ENCODE measurements at places on chromosomes 11 and 22.

DNA sequence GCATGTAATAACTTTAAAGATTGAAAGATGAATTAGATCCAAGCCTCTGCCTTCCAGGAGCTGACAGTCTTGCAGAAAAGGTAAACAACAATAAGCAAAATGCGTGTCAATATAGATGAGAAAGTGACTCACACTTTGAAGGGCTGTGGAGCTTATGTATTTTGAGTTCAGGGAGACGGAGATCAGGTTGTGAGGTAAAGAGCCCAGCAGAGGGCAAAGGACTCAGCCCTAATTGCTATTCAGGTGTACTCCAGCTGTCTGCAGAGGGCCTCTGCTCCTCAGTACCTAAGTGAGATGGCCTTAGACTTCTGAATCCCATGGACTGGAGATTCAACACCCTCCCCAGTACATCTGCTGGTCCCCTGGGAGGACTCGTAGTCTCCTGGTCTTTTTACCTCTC, 22.9 kb upstream of the CTR9 start:
- no peak for DNase-seq

GRCh38 chr22:37062376-37062675, 10.8 kb downstream of the KCTD17 start:
- DNase-seq = no peak

DNA sequence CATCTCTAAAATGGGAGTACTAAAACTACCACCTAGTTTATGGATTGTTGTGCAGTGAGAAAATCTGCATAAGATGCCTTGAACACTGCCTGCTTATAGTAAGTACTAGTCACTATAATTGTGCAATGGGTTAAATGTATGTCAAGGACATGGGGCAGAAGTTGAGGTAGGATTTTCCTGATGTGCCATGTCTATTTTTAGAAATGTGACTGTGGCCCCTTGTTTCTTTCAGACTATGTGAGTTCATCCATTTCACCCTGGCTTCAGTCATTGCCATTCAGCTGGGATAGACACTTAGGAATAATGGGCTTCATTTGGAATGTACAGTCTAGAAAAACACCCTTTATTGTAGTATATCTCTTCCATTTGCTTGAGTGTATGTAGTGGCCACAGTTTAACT, 51.4 kb downstream of the BDNF start:
- no peak for DNase-seq

GRCh38 chr22:33515795-33516194, 404.5 kb downstream of the LARGE1 start:
- no peak for DNase-seq

DNA sequence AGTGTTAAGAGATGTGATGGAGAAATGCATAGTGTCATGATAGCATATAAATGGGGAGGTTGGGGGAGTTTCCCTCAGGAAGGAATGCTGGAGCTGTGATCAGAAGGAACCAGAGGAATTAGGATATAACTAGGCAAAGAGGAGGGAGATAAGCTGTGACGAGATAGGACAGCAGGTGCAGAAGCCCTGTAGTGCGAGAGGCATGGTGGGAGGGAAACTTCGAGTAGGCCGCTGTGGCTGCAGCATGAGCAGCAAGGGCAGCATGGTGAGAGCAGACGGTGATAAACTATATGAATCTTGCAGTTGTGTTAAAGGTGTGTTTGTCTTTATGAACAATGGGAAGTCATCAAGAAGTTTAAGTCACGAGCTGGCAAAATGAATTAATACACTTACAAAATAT, 109.9 kb downstream of the EMSY start:
- DNase-seq = no peak

GRCh38 chr22:19656541-19657251, 57.6 kb upstream of the SEPTIN5 start:
- DNase-seq = no peak

DNA sequence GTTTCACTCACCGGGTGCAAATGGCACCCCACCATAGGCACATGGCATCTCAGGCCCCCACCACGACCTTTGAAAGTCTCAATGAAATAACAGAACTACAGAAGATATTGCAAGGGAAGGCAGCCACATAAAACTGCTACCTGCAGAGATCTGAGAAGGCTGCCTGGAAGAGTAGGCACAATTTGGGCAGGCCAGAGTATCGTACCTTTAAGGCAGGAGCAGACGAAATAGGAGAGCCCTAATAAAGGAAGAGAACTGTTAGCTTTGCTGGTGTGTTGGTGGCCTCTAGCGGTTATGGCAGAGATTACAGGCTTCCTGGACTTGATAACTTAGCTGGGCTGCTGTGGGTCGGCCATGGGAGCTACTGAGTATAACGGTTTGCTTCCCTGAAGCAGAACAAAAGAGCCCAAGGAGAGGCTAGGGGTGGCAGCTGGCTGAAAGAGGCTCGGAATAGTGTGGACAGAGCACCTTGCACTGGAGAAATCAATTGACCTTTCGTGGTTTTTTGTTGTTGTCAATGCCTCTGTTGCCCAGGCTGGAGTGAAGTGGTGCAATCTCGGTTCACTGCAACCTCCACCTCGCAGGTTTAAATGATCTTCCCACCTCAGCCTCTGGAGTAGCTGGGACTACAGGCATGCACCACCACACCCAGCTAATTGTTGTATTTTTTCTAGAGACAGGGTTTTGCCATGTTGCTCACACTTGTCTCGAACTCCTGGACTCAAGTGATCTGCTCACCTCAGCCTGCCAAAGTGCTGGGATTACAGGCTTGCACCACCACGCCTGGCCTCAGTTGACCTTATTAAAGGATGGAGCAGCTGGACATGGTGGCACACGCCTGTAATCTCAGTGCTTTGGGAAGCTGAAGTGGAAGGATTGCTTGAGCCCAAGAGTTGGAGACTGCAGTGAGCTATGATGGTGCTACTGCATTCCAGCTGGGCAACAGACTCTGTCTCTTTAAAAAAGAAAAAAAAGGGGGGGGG, 4.8 kb downstream of the SDF2L1 start:
- DNase-seq = peak; percentile 89

DNA sequence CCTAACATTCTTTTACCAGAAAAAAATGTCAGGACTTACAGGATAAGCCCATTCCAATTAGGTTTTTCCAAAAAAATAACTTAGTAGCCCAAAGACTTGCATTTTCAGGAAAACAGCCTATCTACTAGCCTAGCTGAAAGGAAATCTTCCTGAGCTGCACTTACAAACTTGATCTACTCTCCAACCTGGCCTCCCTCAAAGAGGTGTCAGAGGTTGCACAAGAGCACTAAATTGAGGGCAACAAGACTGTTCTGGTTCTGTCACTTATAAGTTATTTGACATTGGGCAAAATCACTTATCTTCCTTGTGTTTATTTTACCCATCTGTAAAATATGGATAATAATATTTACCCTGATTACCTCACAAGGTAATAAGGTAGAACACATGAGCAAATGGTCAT, 7.9 kb upstream of the SOX6 start:
- no peak for DNase-seq

DNA sequence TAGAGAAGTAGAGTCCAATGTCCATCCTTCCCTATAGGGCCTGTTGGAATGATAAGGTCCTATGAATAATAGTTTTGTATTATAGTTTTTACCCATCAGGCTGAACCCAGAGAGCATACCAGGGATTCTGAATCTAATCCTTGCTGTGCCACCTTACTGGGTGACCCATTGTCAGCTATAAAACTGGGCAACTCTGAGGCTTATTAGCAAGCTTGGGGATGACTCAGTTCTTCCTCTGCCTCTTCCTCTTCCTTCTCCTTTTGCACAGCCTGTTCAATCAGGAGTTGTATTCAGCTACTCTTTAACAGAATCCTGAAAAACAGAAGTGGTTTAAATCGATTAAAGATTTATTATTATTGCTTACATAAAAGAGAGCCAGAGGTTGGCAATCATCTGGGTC, 8.9 kb downstream of the HEPHL1 start:
- no peak for DNase-seq

DNA sequence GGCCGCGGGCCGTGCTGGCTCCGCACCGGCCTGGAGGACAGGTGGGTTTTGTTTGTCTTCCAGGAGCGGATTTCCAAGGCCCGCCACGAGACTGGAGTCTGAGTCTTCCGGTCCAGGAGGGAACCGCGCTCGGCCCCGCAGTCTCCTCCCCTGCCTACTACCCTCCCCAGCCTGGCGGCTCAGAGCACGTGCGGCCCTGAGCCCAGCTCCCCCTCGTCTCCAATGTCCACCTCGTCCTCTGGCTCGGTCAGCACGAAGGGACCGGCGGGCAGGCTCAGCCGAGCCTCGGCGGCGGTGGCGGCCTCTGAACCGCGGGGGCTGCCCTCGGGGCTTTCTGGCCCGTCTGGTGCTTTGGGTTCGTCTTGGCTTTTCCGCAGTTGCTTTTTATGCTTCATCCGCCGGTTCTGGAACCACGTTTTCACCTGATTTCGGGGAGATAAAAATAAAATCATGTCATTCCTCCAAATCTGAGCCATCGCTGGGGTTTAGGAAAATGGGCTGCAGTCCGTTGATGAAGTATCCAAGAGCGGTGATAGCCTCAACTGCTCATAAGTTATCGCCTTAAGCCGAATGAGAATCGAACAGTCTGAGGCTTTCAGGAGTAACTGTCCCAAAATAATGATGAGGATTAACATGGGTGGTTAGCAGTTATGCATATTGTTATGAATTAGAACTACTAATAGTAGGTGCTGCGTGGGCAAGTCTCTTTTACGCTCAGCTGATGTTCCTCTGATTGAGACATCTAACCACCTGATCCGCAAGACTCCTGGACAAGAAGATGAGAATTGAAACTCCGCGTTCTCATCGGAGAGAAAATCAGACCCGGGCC, 4.0 kb downstream of the BSX start:
- no peak for DNase-seq

GRCh38 chr22:50192436-50193204, 6.9 kb downstream of the TRABD start:
- DNase-seq = no peak

DNA sequence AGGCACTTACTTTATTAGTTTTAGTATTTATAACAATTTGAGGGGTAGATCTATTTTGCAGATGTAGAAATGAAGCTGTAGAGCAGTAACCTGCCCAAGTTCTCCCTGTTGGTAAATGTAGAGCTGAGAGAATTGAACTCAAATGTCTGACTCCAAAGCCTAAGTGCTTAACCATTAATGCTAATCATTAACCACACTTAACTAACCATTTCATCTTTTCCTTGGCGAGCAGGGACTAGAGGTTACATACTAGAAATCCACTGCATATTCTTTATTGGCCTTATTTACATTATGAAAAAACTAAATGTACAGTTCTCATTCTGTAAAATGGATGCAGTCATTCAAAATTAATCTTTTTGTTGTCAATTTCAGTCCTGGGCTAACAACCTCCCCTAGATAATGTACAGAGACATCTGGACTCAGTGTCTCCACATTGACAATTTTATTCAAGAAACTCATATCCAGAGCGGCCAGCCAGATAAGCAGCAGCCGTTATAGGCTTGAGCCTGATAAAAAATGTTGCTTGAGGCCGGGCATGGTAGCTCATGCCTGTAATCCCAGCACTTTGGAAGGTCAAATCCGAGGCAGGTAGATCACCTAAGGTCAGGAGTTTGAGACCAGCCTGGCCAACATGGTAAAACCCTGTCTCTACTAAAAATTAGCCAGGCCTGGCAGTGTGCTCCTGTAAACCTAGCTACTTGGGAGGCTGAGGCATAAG, 76.7 kb upstream of the PICALM start:
- no peak for DNase-seq

DNA sequence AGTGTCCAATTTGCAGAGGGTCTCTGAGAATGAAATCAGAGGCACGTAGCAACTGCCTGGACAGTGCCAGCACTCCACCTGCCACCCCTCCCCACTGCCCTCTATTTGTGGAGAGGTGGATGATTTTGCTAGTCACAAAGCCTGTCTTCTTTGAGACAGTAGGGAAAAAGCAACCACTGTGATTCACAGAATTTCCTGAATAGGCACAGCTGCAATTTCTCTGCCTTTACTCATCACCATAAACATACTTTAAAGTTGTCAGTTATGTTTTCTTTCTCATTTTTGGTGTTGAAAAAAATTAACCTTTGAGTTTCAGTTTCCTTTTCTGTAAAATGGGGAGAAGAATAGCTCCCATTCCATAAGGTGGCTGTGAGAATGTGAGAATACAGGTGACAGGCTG, 134.3 kb downstream of the TEAD1 start:
- no peak for DNase-seq

- no peak for DNase-seq
Observed at GRCh38 chr22:26852176-26852575, 194.8 kb downstream of the MIAT start.

DNA sequence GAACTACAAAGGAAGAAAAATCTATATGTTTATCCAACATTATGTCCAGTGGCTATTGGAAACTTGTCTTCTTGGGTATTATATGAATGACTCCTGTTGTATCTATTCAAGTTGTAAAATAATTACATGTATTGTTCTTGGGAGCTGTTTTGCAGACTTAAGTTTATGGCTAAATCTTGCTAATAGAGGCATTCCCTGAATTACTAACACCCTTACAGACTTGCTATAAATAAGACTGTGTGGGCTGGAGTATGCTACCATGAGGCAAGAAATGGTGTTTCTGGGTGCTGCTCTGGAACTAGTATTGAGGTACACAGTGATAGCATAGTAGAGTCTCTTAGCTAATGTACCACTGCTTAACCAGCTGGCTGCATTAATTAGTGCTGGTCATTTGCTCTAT, 155.1 kb downstream of the HIPK3 start:
- no peak for DNase-seq

DNA sequence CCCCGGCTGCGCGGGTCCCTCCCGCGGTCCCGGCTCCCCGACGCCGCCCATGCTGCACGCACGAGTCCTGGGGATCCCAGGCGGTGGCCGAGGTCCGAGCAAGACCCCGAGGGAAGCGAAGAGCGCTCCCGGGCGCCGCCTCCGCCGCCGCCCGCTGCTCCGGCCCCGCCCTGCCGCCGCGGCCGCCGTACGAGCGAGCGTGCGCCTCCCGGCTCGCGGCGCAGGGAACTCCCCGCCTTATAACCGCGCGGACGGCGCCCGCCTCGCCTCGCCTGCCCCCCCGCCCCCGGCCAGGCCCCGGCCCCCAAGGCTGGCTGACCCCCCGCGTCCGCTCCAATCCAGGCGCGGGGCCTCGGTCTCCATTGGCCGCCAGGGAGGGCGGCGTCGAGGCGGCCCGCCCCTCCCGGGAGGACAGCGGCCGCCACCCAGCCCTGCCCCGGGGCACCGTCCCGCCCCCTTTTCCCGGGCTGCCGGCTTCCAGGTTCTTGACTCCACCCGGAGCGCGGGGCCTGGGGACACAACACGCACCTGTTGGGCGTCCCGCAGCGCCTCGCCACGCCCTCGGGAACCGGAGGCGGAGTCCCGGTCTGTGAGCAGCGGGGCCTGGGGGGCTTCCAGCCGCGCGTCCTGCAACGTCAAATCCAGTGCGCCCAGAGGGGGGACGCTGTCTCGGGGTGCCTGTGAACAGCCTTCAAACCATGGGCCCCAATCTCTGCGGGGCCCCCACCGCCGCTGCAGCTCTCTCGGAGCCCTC, at the start of gene FADS3:
TSS of gene FADS3 (minus strand) at position 215 of the 754 bp plus-strand sequence. CDS start at position 51, 164 bp downstream.
- peak; percentile 93 for DNase-seq

Data from trophoblast cell (in vitro differentiated cells and primary cell).